ENCODE measurements at places on chromosomes 5 and 9.

- DNase-seq: no peak
Observed at GRCh38 chr5:82376307-82376706, 98.2 kb upstream of the RPS23 start.

- DNase-seq: no peak
Observed at GRCh38 chr9:33246269-33246860, 6.4 kb downstream of the SPINK4 start.

DNA sequence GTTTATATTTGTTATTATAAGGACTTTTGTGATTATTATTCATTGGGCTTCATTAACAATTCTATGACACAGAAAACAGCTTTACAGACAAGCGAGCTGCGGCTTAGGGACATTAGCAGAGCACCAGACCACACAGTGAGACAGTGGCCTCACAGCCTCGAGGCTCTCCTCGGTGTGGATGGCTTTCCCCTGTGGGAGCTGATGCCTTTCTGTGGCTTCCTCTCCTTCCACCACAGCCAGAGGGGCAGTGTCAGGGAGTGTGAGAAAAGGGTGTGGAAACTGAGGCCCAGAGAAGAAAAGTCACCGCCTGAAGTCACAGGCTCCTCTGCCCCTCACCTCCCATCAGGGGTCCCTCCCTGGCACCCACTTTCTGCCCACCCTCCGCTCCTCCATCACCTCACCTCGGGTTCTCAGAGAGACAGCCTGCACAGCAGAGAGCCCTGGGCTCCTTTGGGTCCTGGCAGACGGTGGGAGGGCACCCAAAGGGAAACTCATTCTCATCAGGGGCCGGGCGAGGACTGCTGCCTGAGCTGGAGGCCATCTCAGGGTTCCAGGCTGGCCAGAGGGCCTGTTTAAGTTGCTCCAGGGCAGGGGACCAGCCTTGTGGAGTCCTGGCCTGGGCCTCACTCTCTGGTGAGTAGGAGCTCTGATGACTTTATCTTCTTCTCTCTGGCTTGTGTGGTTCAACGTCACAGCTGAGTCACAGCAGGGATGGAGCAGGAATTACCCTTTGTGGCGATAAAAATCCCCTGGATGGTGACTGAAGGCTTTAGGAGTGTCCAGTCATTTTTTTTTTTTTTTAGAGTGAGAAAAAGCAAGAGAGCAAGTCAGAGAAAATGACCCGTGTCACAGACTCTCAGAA lies 830 bp downstream of the TRAF1 start:
- no peak for DNase-seq

DNA sequence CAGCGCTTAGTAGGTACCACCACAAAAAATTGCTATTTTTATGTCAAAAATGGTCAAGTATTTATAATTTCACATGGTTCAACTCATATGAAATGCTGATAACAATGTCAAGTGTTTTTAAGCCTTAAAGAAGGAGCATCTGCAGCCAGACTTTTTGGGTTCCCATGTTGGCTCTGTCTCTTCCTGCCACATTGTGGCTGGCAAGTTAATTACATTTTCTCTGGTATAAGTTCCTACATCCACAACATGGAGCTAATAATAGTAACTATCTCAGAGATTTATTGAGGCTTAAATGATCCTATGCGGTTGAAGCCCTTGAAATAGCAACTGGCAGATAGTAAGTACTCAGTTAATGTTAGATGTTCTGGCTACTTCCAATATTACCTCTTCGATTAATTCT lies 5.4 kb downstream of the ATP10B start:
- no peak for DNase-seq

DNA sequence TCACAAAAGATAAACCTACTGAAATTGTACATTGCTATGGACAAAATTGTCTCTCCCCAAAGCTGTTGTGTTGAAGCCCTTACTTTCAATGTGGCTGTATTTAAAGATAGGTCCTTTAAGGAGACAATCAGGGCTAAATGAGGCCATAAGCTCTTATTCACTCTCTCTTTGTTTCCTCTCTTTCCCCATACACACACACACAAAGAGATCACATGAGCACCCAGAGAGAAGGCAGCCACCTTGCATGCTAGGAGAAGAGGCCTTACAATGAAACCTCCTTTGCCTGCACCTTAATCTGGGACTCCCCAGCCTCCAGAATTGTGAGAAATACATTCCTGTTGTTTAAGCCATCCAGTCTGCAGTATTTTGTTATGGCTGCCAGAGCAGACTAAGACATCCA lies 1295.6 kb upstream of the CDH6 start:
- no peak for DNase-seq

Data from GM19239 (cell line).